ENCODE measurements at places on chromosomes 6 and 20.

- DNase-seq, result no peak
These were observed 305.8 kb upstream of the RSPO3 start for GRCh38 chr6:126812651-126813050.

GRCh38 chr6:38481851-38482250, 157.9 kb downstream of the BTBD9 start:
- no peak for DNase-seq

GRCh38 chr20:59322081-59322480, 21.7 kb downstream of the EDN3 start:
- DNase-seq, result no peak

- DNase-seq, result no peak
These were observed 382.0 kb downstream of the TAF4 start for GRCh38 chr20:61683721-61684120.

- no peak for DNase-seq
These were observed 105.2 kb upstream of the CARMIL1 start for GRCh38 chr6:25173951-25174474.

- no peak for DNase-seq
These were observed 17.9 kb downstream of the MAVS start for GRCh38 chr20:3864518-3864917.

- DNase-seq, result no peak
These were observed 21.5 kb downstream of the TUBB2B start for GRCh38 chr6:3205913-3206312.

DNA sequence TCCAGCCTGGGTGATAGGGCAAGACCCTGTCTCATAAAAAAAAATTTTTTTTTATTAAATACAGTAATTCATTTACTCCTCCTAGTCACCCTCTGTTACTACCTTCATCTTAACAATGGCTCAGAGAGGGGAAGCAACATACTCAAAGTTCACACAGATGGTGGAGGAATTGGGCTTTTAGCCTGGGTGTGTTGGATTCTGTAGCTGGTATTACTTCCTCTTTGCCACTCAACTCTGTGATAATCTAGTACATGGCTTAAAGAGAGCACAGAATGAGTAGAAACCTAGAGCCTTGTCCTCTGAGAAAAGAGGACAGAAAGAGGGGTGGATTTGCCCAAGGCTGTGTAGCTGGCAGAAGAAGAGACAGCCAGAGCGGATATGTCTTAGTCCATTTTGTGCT, 96.6 kb downstream of the DLGAP4 start:
- no peak for DNase-seq

- DNase-seq, result no peak
These were observed 193.8 kb upstream of the SNX9 start for GRCh38 chr6:157629220-157629619.

DNA sequence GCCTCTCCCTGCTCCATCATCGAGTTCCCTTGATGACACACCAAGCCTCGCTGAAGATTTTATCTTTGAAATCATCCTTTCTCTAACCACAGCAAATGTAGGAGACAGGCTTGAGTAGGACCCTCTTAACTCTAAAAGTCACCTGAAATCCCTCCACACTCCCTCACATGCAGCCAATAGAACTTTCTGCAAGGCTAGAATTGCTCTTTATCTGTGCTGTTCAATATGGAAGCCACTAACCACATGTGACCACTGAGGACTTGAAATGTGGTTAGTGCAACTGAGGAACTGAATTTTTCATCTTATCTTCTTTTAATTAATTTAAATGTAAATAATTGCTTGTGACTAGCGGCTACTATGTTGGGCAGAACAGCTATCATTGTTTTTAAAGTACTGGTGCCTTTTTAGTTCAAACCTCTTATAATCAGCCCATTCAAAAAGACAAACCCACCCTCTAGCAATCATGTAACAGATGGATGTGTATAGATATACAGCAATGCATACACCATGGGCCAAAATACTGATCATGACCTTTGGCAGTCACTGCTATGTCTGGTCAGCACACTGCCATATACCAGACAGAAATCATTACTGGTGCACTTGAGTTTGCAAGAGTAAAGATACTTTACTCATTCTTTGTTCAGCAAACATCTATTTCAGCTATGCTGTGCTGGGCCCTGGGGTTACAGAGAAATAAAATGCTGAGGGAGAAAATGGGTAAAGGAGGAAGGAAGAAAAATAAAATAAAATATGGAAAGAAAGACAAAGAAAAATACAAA, 50.0 kb downstream of the GFOD1 start:
- DNase-seq, result no peak

- no peak for DNase-seq
These were observed 21.5 kb downstream of the ASIP start for GRCh38 chr20:34262488-34263288.

DNA sequence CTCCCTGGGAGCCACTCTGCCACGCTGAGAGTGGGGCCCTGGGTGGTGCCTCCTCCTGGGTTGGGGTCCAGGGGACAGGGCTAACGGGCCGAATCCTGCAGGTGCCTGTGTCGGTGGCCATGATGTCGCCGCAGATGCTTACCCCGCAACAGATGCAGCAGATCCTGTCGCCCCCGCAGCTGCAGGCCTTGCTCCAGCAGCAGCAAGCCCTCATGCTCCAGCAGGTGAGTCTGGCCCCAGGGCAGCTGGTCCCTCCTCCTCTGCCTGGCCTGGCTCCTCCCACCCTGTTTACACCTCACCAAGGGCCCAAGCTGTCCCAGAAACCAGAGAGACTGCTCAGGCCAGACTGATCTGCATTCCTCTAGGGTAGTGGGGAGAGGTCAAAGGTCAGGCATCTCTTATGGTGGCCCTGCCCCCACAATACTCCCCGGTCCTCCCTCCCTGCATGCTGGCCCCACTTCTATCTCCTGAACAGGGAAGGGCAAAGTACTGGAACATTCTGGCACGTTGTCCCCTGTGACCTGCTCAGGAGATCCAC, 38.6 kb downstream of the FOXP4 start:
- DNase-seq, result no peak

- no peak for DNase-seq
These were observed 72.7 kb downstream of the CLIC5 start for GRCh38 chr6:45942953-45943352.
